ENCODE measurements at places on chromosomes 5 and 9.
A peak's percentile ranks its signal among the peaks of the same experiment; 100 is the strongest.

- DNase-seq, result no peak
Measured at GRCh38 chr5:54616031-54616430, 98.5 kb downstream of the SNX18 start.

- DNase-seq, result no peak
Measured at GRCh38 chr5:134515801-134516200, 9.7 kb upstream of the JADE2 start.

DNA sequence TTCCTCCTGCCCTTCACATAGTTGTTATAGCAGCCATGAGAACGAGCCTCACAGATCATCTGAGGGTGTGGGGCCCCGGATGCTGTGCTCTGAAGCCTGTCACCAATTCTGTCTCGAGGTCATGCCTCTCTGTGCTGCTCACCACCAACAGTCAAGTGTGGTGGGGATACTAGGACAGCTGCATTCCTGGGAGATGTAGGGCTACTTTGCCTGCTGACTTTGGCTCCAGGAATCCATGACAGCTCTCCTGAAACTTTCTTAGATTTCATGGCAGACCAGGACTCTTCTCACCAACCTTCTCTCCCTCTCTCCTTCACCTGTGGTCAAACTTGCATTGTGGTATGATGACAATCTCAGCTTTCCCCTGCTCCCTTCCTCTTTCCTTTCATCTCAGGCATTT lies 395.9 kb downstream of the PSAT1 start:
- DNase-seq, result no peak

DNA sequence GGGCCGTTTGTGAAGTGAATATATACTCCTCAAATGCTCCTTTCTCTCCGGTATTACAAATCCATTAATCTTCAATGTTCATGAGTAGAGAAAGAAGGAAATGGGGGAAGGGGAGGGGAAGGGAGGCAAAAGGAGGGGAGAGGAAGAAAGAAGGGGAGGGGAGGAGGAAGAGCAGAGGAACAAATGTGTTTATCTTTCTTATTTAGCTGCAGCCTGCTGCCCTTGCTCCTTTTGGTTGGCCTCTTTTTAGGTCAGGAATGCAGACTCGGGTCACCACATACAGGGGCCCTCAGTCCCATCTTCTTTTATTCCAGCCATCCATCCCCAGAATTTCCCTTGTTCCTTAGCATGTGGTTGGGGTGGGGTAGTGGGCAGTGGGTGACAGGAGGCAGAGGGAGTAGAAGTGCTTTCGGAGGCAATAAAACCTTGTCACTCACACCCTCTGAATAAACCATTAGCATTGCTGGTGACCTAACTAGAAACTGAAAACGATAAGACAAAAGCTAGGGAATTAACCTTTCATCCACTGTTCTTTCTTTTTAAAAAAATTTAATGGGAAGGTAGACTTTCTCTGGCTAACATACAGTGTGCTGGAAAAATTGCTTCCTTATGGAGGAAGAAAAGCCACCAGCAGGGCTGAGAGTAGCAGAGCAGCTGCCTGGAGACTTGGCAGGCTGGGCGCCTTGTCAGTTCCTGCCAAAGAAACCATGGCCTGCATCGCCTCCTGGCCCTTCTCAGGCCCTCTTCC lies 16.8 kb upstream of the PRLR start:
- no peak for DNase-seq

GRCh38 chr5:150497274-150497988 lies 10.5 kb upstream of the NDST1 start:
- no peak for DNase-seq

DNA sequence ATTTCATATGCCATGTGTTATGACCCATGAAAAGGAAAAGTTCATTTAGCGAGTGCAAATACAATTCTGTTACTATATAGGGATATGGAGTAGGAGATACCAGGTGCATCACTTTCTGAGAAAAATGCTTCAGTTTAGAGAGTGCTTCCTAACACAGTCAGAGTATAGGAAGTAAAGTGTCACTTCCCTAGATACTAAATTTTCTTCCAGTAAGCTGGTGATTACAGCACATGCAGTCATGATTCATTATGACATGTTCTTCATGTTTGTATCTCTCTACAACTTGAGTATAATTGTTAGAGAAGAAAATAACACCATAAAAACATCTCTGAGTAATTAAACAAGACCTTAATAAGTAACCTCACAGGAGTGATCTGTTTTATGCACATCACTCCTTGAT lies 837.0 kb downstream of the DNAH5 start:
- no peak for DNase-seq

DNA sequence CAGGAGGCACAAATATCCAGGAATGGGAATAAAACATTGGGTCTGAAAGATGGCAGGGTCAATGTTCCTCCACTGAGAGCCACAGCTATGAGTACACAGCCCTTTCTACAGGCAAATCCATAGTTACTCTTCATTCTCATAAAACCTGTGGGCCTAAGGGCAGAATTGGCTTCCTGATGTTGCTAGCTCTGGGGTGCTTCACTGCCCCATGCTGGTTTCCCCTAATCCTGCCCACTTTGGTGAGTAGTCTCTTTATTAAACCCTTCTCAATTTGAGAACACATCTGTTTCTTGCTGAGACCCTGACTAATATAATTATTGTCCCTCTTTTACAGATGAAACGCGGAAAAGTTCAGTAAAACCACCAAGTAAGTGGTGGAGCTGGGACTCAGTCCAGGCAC lies 66.3 kb upstream of the RAI14 start:
- no peak for DNase-seq

- no peak for DNase-seq
Measured at GRCh38 chr5:54206580-54207229, 103.7 kb downstream of the ARL15 start.

- DNase-seq, result no peak
Measured at GRCh38 chr9:124555043-124555442, 47.8 kb upstream of the NR5A1 start.

GRCh38 chr9:119302988-119303698 lies 66.1 kb downstream of the BRINP1 start:
- no peak for DNase-seq

DNA sequence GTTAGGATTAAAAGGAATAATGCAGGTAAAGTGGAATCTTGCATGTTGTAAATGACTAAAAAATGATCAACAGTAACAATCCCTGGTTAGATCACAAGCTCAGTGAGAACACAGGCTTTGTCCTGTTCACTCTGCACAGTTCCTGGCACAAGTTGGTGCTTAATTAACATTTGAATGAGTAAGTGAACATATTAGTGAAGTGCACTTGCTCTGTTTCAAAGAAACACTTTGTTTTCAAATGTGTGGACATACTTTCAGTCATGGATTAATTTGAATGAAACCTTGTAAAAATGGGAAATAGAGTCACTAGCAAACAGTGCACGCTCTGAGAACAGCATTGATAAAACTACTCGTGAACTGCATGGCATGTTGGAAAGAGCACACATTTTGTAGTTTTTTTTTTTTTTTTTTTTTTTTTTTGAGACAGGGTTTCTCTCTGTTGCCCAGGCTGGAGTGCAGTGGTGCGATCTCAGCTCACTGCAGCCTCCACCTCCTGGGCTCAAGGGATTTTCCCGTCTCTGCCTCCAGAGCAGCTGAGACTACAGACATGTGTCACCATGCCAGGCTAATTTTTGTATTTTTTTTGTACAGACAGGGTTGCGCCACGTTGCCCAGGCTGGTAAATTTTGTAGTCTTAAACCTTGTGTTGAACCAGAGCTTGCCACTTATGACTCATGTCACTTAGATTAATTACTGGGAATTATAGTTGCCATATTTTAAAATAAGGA lies 159.9 kb downstream of the LURAP1L start:
- no peak for DNase-seq

- DNase-seq, result peak; percentile 69
Measured at GRCh38 chr5:115170134-115170928, 623 bp upstream of the TRIM36 start.

- no peak for DNase-seq
Measured at GRCh38 chr5:139723986-139724587, 71.5 kb upstream of the PSD2 start.

- DNase-seq, result no peak
Measured at GRCh38 chr9:92974161-92974661, 26.9 kb downstream of the FGD3 start.

DNA sequence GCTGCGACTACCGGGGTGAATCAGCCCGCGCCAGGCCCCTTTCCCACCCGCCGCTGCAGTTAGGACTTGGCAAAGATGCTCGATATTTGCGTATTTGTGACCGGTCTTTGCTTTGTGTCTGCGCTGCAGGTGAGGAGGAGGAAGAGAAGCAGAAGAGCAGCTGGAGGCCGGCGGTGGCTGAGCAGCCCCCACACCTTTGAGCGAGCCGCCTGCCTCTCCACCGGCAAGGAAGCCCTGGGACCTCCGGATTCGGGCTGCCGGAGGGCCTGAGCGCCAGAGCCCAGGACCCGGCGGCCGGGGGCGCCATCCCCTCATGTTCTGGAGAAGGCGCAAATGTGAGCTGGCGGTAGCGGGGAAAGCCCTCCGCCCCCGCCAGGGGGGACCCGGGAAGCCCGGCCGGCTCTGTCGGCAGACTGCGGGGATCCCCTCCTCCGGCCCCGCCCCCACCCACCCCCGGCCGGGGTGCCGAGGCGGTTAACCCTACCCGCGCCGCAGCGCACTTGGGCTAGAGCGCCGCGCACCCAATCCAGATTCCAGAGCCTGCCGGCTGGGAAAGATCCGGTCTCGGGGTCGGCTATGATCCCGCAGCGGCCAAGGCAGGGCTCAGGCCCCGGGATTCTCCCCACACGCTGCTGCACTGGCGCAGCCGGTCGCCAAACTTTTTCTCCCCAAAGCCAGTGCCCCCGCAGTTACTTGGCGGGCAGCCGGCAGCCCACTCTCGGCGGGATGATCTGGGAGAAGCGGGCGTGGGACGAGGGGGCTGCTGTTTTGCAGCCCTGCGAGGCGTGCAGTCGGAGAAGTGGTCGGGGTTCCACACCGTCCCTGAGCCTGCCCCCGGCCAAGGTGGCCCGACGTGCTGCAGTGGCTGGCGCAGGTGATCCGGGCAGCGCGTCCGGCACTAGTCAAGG lies 800 bp upstream of the KCNN2 start:
- peak; percentile 31 for DNase-seq

DNA sequence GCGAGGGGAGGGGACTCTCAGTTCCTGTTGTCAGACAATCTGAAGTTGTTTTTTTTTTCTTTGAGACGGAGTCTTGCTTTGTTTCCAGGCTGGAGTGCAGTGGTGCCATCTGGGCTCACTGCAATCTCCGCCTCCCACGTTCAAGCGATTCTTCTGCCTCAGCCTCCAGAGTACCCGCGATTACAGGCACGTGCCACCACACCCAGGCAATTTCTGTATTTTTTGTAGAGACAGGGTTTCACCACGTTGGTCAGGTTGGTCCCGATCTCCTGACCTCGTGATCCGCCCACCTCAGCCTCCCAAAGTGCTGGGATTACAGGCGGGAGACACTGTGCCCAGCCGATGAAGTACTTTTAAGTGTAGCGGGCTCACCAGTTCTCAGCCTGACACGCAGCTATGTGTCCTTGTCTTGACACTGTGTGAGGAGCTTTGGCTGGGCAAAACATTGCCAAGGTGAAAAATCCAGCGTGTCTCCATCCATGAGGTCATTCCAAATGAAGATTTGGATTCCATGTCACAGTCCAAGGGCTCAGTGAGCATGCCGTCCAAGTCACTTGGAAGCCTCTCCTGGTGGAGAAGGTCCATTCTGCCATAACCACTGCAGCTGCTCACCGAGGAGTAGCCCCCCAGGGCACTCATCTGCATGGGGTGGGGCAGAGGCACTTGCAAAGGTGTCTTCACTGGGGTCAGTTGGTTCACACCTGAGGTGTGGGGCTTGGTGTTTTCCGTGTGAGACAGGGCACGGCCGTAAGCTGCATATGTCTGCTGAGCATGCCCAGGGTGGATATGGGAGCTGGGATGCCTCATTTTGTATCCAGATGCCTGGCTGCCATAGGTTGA lies 32.0 kb downstream of the OR2V1 start:
- no peak for DNase-seq

DNA sequence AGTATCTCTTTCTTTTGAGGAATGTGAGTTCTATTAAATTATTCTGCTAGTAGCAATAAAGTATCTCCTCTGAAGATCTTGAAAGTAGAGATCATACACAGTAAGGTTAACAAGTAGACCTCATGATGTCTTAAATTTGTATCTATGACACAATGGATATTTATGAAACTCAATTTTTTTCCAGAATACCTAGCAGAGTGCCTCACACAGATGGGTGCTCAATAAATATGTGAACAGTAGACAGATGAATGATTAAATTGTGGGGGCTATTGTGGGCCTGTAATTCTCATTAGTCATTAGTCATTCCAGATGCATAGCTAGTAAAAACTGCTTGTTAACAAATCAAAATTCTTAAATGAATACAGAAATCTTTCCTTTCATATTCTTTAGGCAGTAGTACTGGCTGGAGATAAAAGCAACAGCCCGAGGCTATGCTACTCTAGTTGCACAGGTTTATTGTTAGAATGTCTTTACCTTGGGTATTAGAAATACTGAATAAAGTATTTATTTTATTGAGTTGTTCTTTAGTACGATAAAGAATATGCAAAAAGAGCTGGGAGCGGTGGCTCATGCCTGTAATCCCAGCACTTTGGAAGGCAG lies 22.0 kb downstream of the CHD1 start:
- DNase-seq, result no peak

- DNase-seq, result no peak
Measured at GRCh38 chr5:37580106-37580505, 201.0 kb downstream of the WDR70 start.

DNA sequence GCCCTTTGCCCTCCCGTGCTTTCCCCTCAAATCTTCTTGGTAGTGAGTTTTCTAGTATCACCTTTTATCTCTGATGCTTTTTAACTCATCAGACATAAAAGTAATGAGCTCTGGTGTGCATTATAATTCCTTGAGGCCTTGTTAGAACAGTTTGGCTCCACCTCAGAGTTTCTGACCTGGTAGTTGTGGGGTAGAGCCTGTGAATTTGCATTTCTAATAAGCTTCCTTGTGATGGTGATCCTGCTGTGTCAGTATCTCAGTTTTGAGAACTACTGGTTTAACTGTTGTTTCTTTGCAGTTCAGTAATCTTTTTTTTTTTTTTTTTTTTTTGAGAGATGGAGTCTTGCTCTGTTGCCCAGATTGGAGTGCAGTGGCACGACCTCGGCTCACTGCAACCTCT lies 31.1 kb downstream of the UBE2D2 start:
- peak; percentile 34 for DNase-seq

DNA sequence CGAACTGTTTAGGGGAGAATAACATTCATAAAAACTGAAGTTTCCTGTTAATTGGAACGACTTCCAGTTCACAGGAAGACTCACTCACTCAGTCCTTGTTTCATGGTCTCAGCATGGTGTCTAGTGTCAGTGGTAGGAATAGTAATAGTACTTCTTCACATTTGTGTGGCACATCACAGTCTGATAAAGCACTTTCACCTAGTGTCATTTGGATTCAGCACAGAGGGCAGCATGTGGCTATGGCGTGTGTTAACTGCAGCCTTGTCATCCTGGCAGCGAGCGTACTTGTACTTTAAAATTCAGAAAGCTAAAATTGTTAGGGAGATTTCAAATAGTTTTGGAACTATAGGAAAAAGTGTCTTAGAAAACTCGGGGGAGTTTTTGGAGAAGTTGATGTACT lies 72.4 kb downstream of the VCAN start:
- DNase-seq, result no peak

- DNase-seq, result no peak
Measured at GRCh38 chr9:130959809-130960334, 20.8 kb upstream of the FIBCD1 start.
